ENCODE measurements at places on chromosomes 6 and 20.

DNA sequence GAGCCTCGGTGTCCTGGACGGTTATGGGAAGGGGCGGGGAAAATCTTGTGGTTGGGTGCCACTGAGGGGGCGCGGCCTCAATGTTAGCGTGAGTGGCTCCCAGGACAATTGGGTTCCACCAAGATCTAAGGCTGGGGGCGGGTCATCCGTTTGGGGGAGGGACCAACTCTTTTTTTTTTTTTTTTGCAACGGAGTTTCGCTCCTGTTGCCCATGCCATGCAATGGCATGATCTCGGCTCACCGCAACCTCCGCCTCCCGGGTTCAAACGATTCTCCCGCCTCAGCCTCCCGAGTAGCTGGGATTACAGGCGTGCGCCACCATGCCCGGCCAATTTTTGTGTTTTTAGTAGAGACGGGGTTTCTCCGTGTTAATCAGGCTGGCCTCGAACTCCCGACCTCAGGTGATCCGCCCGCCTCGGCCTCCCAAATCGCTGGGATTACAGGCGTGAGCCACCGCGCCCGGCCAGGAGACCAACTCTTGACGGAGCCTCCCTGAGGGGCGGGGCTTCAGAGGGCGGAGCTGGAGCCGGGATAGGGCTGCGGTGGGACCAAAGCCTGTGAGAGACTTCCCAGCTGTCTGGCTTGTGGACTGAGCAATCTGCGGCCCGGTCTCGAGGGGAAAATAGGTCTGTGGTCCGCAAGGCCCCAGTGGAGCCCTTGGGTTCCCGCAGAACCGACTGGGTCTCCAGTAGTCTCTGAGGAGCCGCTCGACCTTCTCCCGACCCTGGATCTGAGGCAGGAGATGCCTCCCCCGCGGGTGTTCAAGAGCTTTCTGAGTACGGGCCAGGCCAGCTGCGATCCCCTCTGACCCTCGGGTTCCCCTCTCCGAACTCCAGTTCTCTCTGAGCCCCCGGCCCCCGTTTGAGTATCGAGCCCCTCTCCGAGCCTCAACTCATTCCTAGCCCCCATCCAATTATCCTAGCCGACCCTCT, 1.1 kb downstream of the SPAG4 start:
- peak; percentile 67 for DNase-seq

- no peak for DNase-seq
These were observed 124.8 kb upstream of the RIPOR2 start for GRCh38 chr6:25060522-25060921.

DNA sequence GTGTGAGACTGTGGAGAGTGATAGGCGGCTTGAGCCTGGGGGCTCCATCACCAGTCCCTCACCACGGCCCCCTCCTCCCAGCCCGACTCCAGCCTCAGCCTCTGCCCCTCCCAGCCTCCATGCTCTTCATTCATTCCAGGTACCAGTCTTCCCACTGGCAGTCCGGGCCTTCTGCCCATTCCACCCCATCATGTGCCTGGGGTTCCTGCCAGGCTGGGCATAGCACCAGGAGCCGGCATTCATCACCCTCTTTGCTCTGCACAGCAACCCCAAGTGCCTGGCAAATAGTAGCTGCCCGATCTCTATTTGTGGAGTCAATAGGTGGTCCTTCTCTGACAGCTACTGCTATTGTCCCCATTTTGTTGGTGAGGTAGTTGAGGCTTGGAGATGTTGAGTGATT, 39.6 kb upstream of the GTSF1L start:
- no peak for DNase-seq

- DNase-seq: no peak
These were observed 208.0 kb upstream of the KCNQ5 start for GRCh38 chr6:72413884-72414283.

GRCh38 chr6:168988801-168989200, 264.8 kb downstream of the THBS2 start:
- DNase-seq: no peak

GRCh38 chr6:138297761-138298298, 79.5 kb upstream of the PBOV1 start:
- no peak for DNase-seq

DNA sequence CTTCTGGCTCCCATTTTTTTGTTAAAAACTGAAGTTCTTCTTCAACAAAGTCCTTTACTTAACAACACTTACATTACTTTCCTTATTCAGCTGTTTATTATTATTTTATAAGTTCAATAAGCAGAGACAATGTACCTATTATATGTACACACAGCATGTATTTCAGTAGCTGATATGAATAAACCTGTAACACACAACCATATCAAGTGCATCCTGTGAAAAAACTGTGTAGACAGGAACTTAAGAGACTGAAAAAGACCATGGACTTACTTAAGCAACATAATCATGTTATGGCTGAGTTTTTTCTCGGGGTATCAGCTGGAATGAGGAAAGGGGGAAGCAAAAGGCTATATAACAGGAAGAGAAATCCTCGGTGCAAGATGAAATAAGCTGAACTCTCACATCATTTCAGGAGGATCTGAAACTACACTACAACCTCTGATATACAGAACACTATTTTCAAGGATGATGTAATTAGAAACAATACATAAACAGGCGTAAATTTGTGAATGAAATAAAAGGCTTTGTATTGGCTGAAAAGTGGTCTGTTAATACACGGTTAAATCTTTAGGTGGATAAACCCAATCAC, 70.9 kb downstream of the REV3L start:
- DNase-seq: no peak

DNA sequence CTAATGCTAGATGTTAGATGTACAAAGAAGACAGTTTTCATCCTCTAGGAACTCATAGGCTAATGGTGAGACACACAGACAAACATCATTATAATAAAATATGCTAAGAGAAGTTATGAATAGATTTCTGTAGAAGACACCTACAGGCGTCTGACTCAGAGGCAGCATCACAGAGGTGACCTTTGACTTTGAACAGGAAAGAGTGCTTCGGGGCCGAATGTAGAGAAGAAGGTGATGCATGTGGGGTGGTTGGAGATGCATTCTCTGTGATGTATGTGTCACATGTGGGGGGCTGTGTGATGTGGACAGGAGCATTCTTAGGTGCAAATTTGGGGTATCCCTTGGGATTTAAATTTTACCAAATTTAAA, 6.8 kb downstream of the GUCA1A start:
- DNase-seq: no peak

DNA sequence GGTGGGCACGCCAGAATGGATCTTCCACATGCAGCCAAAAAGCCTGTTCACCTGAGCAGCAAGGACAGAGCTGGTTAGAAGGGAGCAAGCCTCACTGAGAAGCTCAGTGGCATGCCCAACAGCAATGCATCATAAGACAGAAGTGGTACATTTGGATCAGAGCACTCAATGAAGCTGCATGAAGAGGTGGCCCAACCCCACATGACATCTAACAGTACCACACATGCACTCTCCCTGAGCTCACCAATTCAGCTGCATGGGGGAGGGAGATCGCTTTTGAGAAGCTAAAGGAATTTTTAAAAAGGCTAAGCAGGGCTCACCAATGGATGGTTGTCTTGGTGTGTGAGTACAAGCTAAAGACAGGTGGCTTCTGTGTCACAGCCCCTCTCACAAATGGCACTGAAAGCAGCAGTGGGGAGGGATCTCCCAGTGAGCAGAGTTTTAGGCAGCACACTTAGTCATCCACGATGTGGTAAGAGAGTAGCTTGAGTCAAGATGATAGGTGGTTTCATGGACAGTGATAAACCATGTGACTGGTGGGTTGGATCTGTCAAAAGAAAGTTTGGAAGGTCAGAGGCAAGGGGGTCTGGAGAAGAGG, 166.6 kb upstream of the TAB2 start:
- DNase-seq: no peak

- DNase-seq: no peak
These were observed 46.8 kb upstream of the SLCO4A1 start for GRCh38 chr20:62595491-62595890.

DNA sequence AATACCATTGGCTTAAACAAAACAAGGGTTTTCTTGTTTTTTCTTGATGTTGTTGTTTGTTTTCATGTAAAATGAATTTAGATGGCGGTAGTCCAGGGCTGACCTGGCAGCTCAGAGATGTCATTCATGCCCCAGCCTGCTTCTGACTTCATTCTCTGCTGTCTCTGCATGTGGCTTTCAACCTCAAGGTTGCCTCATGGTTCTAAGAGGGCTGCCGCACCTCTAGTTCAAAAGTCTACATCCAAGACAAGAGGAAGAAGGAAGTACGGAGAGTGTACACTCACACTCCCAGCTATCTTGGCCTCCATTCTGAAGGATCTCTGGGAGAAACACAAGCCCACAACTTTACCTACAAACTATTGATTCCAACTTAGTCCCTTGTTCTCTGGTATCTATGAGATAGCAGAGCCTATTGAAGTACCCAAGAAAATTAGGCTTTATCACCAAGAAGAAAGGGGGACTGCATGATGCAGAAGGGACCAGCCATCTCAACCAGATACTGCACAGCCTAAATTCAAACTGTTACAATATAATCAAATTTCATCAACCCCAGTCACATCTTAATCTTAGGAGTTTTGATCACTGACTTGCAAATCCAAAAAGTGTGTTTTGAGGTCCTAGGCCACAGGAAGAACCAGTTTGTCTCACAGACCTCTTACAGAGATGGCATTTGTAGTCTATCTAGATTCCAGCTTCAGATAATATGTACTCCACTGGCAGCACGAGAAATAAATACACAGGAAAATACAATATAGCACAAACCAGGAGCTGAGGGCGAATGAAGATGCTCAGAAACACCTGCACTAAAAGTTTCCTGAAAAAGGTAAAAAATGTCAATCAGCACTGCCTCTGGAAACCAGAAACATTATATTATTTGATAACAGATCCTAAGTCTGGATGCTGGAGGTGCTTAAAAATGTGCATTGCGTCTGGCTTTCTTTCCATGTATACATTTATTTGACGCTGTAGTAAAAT, 866 bp upstream of the BTN3A3 start:
- no peak for DNase-seq

DNA sequence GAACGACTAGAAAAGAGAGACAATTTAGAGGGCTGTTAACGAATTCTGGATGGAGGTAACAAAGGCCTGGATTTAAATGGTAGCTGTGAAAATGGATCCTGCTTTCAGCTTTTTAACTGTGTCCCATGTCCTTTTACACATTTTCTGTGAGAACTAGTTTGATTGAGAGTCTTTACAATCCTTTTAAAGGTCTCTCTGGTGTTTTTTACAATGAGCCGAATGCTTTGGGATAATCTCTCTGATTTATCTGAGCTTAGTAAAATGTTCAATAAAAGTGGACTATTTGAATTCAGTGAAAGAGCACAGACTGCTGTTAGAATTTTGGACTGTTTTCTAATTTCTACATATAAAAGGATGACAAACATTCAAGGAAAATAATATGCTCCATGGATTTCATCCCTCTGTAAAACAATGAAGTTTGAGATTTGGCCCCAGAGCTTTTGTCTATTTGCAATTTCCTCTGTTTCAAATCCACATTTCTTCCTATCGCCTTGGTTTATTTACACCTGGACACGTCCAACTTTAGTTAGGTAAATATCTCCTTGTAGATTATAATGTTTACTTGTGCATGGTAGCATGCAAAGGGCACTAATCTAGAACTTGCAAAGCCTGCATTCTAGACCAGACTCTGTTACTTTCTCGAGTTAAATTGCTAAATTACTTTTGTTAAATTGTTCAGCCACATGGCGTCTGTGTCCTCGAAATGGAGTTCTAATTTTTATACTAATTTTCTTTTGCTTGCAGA, 871.0 kb upstream of the CITED2 start:
- DNase-seq: no peak

DNA sequence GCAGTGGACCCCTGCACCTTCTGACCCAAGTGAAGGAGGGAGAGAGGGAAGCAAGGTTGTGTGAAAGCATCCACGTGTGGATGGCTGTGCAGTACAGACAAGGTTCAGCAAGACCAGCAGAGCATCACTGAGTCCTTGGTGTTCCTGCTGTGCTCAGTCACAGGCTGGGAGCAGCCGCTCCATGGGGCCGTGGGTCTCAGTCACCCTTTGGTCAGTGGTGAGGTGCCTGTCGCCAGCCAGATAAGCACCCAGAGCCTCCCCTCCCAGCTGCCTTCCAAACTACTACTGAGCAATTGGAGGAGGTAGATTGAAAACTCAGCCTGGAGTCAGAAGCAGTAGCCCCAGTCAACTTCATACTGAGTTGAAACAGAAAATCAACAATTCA, 218.9 kb downstream of the SLC24A3 start:
- DNase-seq: no peak

DNA sequence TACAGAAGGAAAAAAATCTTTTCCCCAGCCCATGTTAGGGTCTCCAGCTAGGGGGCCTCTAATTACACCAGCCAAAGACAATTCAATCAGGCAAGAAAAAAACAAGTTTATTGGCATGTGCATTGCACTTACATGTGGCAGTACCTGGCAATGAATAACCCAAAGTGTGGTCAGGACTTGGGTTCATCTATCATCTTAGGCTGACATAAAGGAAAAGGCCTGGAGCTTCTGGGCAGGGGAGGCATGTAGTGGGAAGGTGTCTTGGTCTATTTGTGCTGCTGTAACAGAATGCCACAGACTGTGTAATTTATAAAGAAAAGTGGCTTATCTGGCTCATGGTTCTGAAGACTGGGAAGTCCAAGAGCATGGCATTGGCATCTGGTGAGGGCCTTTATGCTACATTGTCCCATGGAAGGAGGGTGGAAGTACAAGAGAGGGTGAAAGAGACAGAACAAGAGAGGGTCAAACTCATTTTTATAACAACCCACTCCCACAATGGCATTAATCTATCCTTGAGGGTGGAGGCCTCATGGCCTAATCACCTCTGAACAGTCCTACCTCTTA, 4.4 kb upstream of the PYGB start:
- DNase-seq: no peak

DNA sequence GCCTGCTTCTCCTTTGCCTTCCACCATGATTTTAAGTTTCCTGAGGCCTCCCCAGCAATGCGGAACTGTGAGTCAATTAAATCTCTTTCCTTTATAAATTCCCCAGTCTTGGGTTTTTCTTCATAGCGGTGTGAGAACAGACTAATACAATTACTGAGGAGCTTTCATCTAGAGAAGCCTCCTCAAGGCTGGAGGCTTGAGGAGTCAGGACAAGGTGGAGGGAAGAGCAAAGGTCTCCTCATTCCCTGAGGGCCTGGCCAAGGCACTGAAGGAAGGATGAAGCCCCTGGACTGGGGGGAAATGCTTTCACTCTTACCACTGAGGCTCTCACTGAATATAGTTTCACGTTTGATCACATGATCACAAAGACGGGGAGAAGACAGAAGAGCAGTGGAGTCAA, 118.2 kb downstream of the MAN1A1 start:
- DNase-seq: no peak

DNA sequence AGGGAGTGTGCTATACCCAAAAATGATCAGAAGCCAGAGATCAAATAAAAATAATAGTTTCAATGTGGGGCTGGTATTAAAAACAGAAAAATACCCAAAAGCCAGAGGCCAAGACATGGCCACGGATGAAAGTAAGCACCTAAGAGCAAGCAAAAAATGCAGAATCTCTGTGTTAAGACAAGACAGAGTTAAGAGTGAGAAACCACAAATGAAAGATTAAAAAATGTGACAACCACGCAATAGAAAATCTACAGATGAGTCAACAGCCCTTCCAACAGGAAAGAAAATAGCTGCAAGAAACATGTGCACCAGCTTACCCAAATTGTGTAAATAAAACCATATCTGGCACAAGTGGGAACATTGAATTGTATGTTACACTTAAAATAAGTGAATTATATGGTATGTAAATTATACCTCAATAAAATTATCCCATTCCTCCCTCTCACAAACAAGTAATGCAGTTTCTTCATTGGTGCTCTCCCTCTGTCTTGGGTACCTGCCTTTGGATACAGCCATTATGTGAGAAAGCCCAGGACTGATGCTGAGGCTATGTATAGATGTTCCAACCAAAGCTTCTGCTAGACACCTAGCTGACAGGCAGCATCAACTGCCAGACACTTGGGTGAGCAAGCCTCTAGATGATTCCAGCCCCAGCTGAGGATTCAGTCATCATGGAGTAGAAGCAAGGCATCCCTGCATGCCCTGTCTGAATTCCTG, 55.3 kb upstream of the UFL1 start:
- DNase-seq: no peak

Measured in NCI-H187 (cell line).